ENCODE measurements at places on chromosomes 12 and 14. TPM values are rescaled to one million over a fixed set of nuclear protein-coding genes. Genes with fewer than 3 reads are reported as not detected.

LYZ gene
- total RNA-seq: not detected

SLC38A2 gene
- total RNA-seq: 1,547 TPM

LRRC9 gene
- total RNA-seq: under 0.01 TPM

CHST11 gene
- 8.2 TPM for total RNA-seq

BCAT1 gene
- 199 TPM for total RNA-seq

DENR gene
- total RNA-seq: 46.6 TPM

MIP gene
- total RNA-seq: not detected

NEUROD4 gene
- not detected for total RNA-seq

KRT85 gene
- total RNA-seq: not detected

GUCY2C gene
- not detected for total RNA-seq

ALX1 gene
- total RNA-seq: 0.64 TPM

IKZF4 gene
- 3.5 TPM for total RNA-seq

LPAR5 gene
- not detected for total RNA-seq

CD4 gene
- 1.9 TPM for total RNA-seq

OTUB2 gene
- total RNA-seq: 0.97 TPM

PDE3A gene
- total RNA-seq: 7.1 TPM

AVPR1A gene
- not detected for total RNA-seq

OTX2 gene
- not detected for total RNA-seq
